Activated T-cell treated with anti-CD3 and anti-CD28 coated beads for 1 hour (primary cell): ENCODE measurements at places on chromosomes 3 and 15.

DNA sequence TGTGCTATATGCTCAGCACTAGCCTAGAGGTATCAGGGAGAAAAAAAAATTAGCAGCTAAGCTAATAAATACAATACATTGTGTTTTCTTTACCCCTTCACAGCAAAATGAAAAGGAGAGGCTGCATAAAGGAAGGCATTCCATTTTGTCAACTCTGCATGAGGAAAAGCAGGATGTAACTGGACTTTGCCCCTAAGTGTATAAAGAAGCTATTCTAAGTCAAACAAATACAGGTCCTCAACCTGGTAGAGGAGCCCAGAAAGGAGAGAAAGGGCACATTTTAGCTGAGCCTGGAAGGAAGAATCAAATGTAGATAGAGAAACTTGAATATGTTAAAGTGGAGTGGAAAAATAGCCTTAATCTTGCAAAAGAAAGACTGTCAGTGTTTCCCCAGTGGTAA, 89.0 kb upstream of the SPRED1 start:
- DNase-seq: no peak

DNA sequence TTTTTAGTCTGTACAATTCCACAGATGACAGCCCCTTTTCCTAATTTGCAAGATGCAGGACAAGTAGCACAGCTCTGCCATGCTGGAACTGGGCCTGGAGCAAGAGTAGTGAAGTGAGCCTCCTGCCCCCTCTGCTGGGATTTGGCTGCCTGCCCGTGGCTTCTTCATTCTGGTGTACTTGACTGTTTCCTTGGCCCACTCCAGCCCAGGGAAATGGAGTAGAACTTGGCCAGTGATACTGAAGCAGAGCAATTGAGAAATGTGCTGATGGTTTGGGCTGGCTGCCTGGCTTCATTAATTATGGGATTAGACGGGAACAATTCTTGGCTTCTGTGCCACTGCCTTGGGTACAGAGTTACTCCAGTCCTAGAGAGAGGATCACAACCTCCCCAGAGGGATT, 2.8 kb downstream of the GPD1L start:
- DNase-seq: no peak

DNA sequence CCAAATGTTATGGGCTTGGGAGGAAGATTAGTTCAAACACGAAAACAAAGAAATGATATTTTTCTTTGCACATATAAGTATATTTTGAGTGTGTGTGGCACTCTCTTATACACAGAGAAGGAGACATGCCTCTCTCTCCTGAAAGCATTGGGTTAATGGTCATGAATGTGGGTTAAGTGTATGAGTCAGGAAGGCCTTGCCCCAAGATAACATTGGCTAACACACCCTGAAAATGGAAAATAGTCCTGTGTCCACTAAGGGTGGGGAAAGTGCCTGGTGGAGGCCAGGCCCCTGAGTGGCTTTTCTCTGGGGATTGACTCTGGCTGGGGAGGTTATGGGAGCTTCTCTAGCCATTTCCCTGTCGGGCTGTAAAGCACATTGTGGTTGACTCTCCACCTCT, 332.7 kb upstream of the ONECUT1 start:
- no peak for DNase-seq

DNA sequence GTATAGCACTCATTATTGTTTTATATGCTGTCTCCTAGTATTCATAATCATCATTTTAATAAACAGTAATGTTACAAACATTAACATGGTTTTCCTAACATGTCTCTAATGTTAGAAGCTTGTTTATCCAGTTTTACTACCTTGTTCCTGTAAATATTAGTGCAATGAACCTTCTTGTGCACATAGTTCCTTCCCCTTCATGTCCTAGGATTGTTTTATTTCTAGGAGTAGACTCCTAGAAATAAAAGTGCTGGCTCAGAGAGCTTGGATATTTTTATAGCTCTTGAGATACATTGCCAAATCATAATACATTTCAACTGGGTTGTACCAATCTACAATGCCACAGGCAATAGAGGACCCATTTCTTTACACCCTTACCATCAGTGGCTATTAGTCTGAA, 161.3 kb downstream of the SV2B start:
- DNase-seq: no peak

DNA sequence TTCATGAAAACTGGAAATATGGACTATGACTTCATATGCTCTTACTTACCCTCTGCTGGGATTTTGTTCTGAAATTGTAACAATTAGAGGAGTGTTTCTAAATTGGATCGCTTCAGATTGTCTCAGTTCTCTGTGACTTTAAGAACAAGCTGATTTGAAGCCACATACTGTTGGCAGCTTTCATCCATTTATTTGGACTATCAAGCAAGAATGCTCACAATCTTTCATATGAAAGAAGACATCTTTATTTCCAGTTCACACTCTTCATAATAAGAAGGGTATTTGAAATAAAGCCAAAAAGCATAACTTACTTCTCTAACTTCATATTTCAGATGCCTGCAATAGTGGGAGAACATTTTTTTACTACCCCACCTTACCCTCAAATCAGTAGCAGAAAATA, 491.6 kb upstream of the TPRG1 start:
- DNase-seq: no peak

DNA sequence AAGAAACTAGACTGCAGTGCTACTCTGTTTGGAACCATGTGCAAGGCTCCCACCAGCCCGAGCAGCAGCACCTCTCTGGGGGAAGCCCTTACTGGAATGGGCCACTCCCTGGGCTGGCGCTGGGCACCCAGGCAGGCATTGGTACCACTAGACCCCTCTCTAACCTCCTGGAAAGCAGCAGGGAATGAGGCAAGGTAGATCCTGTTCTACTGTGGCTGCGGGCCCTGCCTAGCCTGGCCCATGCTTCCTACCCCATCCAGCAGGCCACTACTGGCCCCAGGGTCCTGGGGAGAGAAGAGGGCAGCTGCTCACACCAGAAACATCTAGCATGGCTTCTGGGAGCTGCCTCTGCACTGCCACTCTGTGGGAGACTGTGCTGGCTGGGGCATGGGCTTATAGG, 44.8 kb downstream of the MESD start:
- DNase-seq: no peak
